Activated effector memory CD4-positive, alpha-beta T cell treated with anti-CD3 and anti-CD28 coated beads, Interleukin-2, amount 50 U/mL, for 16 hours (primary cell): ENCODE measurements at places on chromosomes 4 and X.

GRCh38 chrX:55159551-55159950 lies 60.6 kb upstream of the PAGE5 start:
- DNase-seq: no peak

DNA sequence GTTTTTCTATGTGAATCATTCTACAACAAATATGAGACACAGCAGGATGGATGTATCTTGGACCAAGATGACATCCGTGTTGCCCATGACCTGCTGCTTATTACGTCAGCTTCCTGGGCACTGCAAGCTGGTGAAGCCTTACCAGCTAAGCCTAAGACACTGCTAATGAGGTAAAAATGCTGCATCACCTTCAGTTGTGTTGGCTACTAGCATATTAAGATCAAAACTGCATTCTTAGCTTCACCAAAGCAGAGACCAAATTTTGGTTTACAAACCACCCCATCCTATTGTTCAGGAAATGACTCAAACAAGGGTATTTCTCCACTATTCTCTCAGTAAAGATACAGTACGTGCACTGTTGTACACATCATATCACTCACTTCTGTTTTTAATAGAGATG lies 50.3 kb downstream of the MAML3 start:
- DNase-seq: peak; percentile 81

GRCh38 chr4:182063651-182064050 lies 179.6 kb upstream of the TENM3 start:
- no peak for DNase-seq

DNA sequence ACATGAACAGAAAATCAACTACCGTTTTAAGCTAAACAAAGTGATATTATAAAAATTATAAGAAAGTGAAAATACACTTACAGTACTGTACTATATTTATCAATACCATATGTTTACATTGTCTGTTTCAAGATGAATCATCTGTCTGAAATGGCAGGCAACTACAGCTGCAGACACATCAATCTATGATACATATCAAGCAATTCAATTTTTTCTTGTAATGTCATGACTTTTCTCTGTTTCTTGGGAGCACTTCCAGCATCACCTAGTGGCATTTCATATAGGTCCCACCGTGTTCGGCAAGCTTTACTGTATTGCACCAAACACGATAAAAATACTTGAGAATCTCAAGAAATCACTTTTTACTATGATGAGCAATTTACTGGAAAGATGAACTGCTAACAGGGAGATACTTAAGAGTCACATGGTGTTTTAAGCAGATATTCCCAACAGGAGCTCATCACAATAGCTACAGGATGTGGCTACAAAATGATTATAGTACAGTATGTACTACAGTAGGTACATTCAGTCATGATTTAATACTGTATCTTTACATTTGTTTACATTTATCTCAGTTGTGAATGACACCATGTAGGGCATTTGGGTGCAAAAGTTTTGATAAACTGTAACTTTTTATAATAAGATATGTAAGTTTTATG lies 207.4 kb downstream of the ADAM29 start:
- no peak for DNase-seq

GRCh38 chrX:80816051-80816450 lies 6.4 kb upstream of the BRWD3 start:
- no peak for DNase-seq

- DNase-seq: no peak
Measured at GRCh38 chr4:160498211-160498610, 1395.3 kb downstream of the RAPGEF2 start.

DNA sequence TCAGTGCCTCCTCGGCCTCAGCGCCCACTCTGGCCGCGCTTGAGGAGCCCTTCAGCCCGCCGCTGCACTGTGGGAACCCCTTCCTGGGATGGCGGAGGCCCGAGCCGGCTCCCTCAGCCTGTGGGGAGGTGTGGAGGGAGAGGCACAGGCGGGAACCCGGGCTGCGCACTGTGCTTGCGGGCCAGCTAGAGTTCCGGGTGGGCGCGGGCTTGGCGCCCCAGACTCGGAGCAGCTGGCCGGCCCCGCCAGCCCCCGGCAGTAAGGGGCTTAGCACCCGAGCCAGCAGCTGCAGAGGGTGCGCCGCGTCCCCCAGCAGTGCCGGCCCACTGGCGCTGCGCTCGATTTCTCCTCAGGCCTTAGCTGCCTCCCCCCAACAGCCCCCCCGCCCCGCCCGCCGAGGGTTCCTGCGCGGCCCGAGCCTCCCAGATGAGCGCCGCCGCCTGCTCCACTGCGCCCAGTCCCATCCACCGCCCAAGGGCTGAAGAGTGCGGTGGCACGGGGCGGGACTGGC lies 1137.0 kb downstream of the PCDH18 start:
- no peak for DNase-seq

DNA sequence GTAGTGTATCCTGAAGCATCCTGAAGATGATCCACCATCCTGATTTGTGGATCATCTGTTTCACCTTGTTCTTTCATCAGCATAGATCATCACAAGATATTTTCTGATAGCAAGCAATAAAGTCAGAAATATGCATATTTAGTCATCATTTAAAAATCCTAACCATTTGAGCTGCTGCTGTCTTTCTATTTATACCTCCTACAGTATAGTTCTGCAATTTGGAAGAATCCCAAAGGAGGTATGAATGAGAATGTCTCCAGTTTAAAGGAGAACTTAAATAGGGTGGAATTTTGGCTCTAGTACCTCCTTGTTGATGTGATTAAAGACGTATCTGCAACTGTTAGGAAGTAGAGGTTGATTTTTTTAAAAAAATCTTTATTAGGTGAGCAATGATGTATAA lies 7.6 kb downstream of the SLC25A14 start:
- DNase-seq: no peak

DNA sequence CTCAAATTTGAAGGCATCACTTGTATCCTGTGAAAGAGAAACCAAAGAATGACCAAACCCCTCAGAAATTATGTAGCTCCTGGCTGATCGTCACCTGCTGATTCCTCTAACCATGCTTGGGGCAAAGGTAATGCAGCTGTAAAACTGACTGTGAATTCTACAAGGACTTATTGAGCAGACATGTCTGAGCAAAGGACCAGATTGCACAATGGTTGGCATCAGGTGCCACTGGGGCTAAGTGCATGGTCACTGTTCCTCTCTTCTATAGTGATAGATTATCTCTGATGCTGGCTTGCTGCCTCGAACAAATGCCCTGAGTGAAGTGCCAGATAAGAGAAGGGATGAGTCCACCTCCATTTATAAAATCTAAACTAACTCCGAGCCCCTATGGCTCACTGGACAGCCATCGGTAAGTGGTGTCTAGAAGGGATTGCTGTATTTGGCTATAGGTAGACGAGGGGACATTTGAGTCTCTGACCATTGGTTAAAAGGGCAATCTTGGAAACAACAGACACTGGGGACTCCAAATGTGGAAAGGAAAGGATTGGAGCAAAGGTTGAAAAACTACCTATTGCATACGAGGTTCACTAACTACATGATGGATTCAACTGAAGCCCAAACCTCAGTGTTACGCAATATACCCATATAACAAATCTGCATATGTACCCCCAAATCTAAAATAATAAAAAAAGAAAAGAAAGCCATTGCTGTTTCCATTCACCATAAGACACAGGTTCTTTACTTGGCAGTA lies 110.7 kb upstream of the IGSF1 start:
- DNase-seq: no peak

GRCh38 chrX:44094821-44095530 lies 121.8 kb upstream of the NDP start:
- no peak for DNase-seq

DNA sequence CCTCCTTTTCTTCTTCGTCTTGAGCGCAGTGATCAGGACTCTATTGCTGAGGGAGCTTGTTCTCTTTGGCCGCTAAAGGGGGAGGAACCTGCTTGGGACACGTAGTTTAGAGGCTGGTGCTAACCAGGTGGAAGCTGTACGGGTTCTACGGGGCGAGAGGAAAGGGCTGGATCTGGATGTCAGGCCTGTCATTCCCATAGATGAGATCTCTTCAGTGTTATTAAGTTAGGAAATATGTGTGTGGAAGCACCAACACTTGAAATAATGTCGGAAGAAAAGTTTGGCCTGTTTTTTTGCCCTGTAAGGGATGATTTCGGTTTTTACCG lies 643 bp downstream of the SRP72 start:
- peak; percentile 71 for DNase-seq

DNA sequence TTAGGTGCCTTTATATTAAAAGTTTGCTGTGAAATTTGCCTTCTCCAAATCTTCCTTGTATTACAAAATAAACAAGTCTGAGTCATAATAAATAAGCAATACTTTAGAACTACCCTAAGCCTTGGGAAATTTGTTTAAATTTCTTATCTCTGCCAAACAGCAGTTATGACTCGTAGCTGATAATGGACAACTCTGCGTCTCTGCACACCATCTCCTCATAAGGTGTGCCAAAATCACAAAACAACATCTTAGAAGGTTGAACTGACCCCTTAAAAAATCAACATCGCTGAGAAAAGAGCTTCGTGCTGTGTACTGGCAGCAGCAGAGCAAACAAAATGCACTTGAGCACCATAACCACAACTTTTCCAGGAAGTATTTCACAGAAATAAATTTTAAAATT lies 22.0 kb downstream of the OR13H1 start:
- no peak for DNase-seq

DNA sequence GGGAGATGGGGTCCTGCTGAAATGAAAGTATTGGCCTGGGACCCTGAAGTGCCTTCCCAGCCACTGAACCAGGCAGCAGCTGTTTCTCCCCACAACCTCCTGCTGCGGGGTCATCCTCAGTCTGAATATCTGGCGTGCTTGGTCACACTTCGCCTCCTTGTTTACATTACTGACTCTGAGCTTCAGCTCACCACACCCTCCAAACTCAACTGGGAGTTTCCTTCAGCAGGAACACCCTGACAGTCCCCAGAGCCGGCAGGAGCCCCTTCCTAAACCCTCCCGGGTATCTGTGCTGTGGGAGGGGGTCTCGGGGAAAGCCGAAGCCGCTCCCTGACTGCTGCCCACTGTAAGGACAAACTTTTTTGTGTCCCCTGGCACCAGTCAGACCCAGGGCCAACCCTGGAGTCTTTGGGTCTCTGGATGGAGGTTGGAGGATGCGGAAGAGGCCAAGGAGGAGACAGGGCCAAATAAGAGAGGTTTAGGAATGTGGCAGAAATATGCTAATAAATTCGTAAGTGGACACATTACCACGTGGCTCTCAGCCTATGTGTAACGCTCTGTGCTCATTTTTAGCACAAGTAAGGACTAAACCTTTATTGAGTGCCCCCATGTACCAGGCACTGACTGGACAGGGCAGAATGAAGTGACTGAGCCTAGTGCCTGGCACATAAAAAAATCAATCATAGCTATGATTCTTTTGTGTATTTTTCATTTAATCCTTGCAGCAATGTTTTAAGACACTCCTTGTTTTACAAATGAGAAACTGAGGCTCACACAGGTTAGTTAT lies 20.7 kb downstream of the FHDC1 start:
- no peak for DNase-seq

- no peak for DNase-seq
Measured at GRCh38 chr4:67996127-67996526, 32.8 kb upstream of the TMPRSS11A start.

- DNase-seq: no peak
Measured at GRCh38 chr4:41362621-41363383, 106.1 kb downstream of the UCHL1 start.

DNA sequence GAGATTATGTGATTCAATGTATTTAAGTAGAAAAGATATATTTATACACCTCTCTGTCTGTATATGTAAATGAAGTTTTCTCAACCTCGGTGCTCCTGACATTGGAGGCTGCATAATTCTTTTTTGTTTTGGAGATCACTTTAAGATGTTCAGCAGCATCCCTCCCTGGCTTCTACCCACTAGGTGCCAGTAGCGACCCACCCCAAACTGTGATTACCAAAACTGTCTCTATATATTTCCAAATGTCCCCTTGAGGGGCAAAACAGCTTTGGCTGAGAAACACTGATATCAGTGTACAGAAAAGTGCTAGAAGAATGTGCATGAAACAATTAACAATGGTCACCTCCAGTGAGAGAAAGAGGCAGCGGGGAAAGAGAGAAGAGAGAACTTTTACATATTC lies 51.2 kb downstream of the DCX start:
- DNase-seq: no peak

DNA sequence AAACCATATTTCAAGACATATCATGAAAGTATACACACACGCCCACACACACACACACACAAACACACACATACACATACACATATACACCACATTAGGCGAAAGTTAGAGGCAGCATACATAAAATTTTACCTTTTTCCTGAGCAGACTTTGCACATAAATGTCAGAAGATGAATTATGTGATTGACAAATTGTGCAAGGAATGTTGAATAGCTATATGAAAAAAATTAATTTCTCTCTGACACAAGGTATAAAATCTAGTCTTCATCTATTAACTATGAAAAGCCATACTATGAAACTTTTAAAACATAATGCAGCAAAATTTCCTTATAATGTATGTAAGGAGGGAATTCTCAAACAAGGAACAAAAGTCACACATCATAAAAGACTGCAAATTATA lies 24.4 kb downstream of the FSTL5 start:
- no peak for DNase-seq
